ENCODE measurements at places on chromosomes 4 and X.
A peak's percentile ranks its signal among the peaks of the same experiment; 100 is the strongest.

DNA sequence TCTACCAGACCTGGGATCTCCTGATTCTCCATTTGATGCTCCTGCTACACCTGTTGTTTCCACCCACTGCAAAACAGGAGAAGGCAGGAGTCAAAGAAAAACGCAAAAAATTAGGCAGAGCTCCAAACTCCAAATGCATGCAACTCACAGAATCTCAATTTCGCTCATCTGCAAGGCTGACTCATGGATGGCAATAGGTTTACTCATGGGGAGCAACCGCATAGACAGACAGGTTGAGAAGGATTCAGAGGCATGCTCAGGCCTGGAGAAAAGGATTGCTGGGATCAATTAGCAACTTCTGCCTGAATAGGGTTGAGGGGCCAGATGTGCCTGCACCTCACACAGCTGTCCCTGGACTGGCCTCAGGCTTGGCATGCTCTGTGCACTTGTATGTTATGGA, 231.0 kb downstream of the LDB2 start:
- DNase-seq: no peak

GRCh38 chr4:178917756-178918155, 1475.5 kb upstream of the AGA start:
- no peak for DNase-seq

- no peak for DNase-seq
Measured at GRCh38 chr4:184282895-184283654, 65.4 kb upstream of the ENPP6 start.

DNA sequence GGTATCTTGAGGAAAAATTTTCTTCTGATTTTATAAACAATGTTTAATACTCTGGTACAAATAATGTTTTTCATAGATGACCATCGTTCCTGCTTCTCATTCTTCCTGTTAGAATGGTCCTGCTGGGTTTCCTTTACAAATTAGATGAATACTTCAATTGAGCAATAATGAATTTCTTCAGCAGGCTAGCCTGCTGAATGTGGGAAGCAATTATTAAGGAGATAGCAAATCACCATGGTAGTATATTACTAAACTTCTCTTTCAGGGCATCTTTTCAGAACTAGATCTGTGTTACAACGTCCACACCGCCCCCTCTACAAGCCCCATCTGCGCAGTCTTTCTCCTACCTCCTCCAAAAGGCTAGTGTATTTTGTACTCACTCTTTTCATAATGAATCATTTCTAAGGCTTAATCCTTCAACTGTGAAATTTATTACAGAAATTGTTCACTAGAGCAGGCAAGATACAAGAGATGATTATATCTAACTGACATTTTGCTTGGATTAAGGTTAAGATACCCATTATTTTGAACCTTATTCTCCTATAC, 38.4 kb downstream of the GPRIN3 start:
- no peak for DNase-seq

- DNase-seq: no peak
Measured at GRCh38 chr4:145107126-145107525, 9.0 kb downstream of the ABCE1 start.

DNA sequence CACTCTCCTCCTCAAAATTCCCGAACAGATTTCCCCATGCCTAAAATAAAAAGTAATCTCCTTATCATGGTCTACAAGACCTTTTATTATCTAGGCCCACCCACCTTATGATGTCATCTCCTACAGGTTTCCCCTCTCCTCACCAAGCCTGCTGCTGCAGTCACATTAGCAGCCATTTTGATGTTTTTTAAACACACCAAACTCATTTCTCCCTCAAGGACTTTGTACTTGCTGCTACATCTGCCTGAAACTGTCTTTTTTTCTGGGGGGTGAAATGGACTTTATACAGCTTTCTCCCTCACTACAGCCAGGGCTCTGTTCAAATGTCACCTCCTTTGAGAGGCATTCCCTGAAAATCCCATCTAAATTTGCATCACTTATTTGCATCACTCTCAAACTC, 90.2 kb upstream of the TAB3 start:
- DNase-seq: no peak

DNA sequence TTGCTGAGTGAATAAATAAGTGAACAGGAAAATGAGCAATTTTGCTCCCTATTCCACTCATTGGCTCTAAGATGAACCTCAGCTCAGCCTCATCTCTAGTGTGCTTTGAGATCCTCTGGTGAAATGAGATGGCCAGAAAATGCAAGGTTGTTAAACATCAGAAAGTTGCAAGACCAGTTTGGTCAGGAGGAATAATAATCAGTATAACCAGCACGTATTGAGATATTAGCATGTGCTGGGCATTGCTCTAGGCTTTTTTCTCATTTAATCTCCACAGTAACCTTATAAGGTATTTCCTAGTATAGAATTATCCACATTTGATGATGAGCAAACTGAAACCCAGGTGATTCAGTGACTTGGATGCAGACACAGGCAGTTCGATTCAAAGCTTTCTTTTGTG, 110.5 kb upstream of the PAK3 start:
- DNase-seq: no peak

DNA sequence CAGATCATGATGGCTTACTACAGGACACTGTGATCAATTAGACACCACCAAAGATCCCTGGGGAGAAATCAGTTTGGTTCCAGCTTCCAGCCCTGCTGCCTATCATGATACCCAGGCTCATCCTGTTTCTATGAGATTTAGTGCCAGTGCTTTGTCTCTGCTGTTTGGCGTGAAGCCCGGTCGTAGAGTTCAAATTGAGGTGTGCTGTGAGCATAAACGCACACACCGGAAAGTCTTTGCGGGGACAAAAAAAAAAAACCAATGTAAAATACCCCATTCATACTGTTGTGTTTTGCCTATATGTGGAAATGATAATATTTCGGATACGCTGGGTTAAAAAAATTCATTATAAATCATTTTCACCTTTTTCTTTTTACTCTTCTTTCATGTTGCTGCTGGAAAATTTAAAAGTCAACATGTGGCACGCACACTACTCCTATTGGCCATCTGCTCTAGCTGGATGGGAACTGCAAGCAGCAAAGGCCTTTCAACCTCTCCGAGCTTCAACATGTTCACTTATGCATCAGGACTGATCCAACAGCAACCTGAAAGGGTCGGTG, 607 bp upstream of the DKC1 start:
- DNase-seq: no peak

- DNase-seq: no peak
Measured at GRCh38 chr4:181281451-181281850, 961.8 kb upstream of the TENM3 start.

DNA sequence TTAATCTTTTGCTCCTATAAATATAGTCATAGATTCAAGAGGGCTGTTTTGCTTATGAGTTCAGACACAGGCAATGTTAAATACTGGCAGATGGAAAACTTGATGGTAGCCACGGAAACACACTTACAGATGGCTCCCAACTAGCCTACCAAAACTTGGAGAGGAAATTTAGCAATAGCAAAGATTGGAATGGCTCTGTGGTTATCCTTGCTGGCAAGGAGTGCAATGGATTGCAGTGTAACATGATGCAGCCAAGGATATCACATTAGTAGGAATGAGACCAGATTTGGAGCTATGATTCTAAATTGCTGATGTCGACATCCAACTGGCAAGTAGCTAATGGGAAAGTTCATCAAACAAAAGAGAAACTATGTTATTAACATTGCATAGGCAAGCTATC, 791.0 kb upstream of the DIAPH2 start:
- DNase-seq: no peak

DNA sequence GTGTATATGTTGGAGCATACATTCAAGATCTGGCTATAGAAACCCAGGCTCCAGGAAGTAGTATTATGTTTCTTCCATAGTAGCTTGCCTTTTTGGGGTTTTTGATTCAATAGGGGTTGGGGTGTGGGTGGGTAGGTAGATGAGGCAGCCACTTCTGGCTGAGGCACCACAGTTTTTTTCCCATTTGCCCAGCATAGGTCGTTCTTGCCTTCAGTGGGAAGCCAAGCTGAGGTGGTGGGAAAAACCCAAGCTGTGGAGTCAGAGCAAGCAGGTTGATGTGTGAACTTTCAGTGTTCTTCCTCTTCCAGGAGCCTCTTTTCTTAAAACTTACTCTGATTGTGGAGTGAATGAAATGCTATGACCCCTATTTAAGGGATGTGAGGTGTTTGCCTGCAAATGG, 67.0 kb upstream of the RPS6KA3 start:
- DNase-seq: no peak

DNA sequence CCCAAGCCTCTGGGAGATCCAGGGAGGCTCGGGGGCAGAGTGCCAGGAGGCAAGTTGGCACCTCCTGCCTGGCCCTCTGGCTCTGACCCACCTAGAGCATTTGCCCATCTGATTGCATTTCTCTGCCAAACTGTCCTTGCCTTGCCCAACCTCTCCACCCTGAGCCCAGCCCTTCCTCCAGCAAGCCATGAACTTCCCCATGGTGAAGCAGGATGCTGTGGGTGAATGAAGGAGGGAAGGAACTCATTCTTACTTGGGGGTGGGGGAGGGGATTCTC, 9.3 kb upstream of the CNGA2 start:
- no peak for DNase-seq

GRCh38 chr4:38687571-38688011, 23.6 kb downstream of the KLF3 start:
- DNase-seq: no peak

GRCh38 chrX:1242891-1243402, 25.7 kb upstream of the CSF2RA start:
- peak; percentile 42 for DNase-seq

GRCh38 chr4:158914218-158914617, 145.4 kb downstream of the FNIP2 start:
- no peak for DNase-seq

- no peak for DNase-seq
Measured at GRCh38 chr4:138728566-138728965, 287.0 kb upstream of the NOCT start.

DNA sequence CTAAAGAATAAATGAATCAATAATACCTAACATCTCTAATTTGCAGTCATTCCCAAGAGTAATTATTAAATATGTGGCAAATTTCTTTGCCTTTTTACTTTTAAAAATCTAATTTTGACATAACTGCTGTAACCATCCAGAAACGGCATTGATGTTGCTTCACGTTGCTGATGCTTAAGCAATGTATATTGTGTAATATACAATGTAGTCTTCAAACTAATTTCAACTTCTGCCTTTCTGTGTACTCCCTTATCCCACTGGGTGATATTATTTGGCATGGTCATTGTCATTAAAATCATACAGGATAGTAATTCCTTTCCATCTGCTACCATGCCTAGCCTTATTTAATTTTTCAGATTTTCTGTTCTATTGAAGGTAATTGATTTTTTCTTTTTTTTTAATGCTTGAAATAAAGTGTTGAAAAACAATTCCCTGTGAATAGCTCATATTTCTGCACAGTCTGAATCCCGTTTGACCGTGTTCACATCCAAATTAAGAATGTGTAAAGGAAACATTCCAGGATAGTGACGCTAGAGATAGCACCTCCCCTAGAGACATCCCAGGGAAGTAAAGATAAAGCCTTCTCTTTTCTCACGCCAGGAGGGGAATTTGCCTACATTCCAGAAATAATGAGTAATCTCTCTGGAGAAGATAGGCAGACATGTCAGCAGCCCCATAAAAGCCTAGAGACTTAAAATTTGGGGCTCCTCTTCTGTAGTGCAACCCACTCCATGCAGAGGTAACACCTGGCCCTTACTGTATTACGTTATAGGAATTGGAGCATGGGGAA, 8.6 kb downstream of the FAM200B start:
- DNase-seq: no peak

- no peak for DNase-seq
Measured at GRCh38 chr4:124527364-124527763, 185.2 kb downstream of the ANKRD50 start.

- no peak for DNase-seq
Measured at GRCh38 chr4:118939169-118939783, 50.6 kb downstream of the SYNPO2 start.

GRCh38 chr4:95758001-95758400, 81.9 kb upstream of the PDHA2 start:
- DNase-seq: no peak

GRCh38 chr4:6198768-6199421, 1.5 kb downstream of the JAKMIP1 start:
- peak; percentile 29 for DNase-seq

DNA sequence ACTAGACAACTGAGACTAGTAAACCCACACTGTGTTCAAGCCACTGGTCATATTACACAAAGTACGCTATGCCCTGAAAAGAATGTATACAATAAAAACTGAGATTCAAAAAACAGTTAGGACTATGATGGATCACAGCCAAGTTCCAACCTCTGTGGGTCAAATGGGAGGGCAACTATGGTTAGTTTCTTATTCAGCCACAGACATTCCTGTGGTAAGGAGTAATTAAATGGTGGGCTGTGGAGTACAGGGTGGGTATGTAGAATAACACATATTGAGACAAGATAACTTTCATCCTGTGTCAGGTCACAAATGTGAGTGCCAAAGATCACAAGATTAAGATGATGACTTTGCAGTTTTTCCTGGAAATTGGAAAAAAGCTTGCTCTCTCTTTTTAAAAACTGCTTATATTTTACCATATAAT, 167.2 kb downstream of the NPNT start:
- no peak for DNase-seq

GRCh38 chrX:10173331-10173900, 16.6 kb downstream of the CLCN4 start:
- DNase-seq: no peak

GRCh38 chr4:75895744-75896314, 6.4 kb downstream of the PPEF2 start:
- DNase-seq: peak; percentile 43

Data from CD4-positive, alpha-beta T cell treated with Interleukin-2 at 100 ng/mL for 4 hours (primary cell).